ENCODE measurements at places on chromosomes 4 and X.

DNA sequence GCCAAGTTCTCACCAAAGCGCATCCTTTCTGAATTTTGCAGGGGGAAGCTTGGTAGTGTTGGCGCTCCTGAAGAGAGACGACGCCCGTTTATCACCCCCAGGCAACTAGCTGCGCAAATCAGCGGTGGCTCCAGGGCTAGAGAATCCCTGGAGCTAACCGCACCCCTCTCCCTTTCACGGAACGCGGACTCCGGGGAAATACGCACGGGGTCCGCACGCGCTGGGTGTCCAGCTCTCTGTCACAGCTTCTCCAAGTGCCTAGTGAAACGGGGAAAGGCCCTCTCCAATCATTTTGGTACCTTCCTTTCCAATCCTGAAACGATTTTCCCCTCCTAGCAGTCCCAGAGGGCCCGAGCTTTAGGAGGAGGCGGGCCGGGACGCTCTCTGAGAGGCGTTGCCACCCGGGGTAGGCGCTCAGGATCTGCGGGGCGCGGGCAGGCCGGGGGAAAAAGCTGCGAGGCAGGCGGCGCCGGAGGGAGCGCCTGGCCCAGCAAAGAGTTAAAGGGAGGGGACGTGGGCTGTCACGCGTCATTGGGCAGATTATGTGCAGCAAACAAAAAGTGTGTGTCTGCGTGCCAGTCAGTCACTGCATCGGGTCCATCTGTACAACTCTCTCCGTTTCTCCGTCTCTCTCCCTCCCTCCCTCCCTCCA, at the start of gene PRDM8:
TSS of gene PRDM8 (plus strand) at position 582 of the 652 bp plus-strand sequence. CDS start 2,578 bp downstream, outside the sequence.
- DNase-seq, result peak; percentile 54

DNA sequence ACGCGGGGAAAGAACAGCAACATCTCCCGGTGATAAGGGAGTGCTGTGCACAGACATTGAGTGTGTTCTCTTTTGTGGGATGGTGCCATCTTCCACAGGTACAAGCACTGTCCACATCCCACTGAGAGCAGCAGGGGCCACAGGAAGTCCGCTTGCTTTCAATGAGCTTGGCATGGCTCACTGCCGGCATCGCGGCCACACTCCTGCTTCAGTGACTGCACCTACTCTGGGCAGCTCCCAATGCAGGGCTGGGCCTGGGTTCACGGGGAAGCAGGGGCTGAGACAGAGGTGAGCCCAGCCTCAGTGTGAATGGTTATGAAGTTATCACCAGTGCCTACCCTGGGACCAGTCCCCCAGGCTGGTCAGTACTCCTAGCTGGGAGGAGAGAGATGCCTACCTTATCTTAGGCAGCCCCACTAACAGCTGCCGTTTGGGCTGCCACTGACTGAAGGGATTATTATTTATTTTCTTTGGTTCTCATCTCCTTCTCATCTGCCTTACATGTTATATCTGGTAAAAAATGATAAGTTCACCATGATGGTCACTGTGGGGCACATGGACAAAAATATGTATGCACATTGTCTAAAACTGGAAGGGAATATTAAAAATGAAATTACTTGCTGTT, 99.2 kb downstream of the MGST2 start:
- no peak for DNase-seq

DNA sequence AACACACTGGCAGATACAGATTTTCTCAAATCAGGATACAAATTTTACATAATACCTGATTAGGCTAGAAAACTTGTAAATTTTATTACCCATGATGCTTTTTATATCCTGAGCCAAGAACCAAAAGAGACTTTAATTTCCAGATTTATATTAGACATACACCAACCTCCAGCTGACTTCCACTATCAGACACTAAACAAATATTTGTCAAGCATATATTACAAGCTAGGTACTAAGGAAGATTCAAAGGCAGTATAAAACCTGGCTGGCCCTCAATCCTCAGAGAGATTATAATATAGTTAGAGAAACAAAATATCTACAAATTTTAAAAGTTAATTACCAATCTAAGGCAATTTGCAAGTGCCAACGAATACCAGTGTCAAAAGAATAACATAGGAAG, 357.8 kb upstream of the F9 start:
- no peak for DNase-seq

GRCh38 chr4:76733068-76733771, 164.7 kb downstream of the SOWAHB start:
- DNase-seq, result no peak

GRCh38 chr4:717601-718320, 12.1 kb downstream of the PCGF3 start:
- DNase-seq, result no peak

DNA sequence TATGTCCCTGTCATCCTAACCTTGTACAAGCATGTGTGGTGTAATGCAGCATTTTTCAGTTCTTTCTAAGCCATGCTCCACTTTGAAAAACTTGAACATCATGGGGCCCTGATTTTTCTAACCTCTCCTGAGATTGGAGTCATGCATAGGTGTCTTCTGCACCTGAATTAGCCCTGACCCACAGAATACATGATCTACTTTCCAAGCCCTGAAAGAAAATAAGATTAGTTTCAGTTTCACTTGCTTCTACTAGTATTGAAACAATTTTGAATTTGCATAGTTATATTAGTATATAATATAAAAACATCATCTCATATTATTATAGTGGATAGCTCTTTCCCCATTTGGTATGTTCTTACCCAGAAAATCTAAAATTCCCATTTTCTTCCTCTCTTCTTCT, 178.2 kb downstream of the HS3ST1 start:
- DNase-seq, result no peak

DNA sequence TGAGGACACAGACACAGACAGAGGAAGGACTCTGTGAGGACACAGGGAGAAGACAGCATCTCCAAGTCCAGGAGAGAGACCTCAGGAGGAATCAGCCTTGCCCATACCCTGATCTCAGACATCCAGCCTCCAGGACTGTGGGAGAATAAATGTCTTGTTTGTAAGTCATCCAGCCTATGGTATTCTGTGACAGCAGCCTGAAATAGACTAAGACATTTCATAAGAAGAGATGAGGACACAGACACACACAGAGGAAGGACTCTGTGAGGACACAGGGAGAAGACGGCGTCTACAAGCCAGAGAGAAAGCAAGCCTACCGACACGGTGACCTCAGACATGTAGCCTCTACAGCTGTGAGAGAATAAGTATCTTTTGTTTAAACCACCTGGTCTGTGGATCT, 112.1 kb downstream of the DHRSX start:
- DNase-seq, result no peak

DNA sequence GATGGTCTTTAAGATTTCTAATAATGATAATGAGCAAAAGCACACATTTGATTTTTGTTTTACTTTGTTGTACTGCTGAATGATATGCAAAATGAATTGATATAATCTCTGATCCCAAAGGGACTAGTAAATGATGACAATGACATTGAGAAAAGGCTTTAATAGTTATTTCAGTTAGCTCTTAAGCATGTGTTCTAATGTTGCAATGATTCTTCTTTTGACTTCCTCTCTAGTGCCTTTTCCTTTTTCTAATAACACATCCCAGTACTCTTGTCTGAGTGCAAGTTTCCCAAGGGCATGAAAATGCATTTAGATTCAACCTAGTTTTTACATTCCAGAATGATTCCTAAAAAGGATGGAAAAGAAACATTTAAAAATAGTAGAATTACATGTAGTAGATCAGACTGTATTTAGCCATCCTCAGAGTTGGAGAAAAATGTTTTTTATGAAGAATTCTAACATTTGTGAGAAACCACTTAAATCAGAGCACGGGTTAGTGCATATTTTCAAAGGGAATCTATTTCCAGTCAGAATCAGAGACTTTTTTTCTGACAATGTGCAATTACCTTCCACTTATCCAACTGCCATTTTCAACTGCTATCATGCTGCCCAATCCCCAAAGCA, 508.8 kb downstream of the C4orf33 start:
- DNase-seq, result no peak

DNA sequence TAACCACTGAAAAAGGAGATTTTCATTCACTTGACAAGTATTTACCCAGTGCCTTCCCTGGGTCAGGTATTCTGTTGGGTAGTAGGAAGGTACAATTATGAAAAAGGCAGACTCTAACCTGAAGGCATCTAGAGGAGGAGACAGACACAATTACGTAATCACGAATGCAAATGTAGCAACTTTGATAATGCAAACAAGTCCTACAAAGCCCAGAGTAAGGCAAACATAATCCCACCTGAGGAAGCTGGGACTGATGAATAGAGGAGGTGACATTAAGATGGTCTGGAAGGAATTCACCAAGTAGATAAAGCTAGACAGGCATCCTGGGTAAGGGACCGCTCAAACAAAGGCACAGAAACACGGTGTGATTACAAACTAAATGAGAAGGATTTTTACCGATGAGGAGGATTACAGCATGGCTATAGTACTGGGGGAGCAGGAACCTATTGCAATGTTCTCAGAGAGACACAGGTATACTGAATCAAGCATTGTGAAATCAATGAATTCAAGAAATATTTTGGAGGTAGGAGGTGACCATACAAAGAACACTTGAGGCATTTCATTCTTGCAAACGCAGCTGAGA, 37.1 kb downstream of the TMEM150C start:
- no peak for DNase-seq

- DNase-seq, result no peak
Measured at GRCh38 chr4:147863111-147863747, 131.3 kb downstream of the ARHGAP10 start.

DNA sequence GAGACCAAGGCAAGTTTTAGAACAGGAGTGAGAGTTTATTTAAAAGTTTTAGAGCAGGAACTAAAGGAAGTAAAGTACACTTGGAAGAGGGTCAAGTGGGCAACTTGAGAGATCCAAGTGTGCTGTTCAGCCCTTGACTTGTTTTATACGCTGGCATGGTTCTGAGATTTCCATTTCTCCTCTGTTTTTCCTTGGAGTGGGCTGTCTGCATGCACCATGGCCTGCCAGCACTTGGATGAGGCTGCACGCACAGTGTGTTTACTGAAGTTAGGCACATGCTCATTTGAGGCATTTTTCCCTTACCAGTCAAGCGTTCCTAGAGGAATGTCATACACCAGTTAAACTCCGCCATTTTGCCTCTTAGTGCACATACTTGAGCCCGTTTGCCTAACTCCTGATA, 8.7 kb upstream of the ZNF674 start:
- DNase-seq, result no peak

- no peak for DNase-seq
Measured at GRCh38 chr4:52748432-52748831, 2.8 kb downstream of the ERVMER34-1 start.

GRCh38 chr4:26185436-26185835, 135.4 kb upstream of the RBPJ start:
- no peak for DNase-seq

GRCh38 chr4:114964026-114964425, 149.4 kb downstream of the NDST4 start:
- no peak for DNase-seq

- DNase-seq, result no peak
Measured at GRCh38 chrX:112822892-112823291, 17.7 kb downstream of the AMOT start.

DNA sequence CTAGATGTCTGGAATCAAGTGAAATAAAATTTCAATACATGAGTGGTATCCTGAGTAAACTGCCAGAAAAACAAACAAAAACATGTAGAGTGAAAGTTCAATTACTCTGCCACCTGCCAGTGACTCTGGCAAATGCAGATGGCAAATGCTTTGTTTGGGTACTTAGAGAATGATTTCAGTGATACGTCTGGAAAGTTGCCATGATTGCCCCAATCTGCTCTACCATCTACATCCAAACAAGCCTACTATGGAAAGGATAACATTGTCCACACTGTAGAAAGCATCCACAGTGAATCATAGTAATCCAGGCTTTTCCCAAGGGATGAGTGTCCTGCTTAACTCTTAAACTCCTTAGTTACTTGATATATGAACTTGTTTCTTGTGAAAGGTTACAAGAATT, 3.4 kb downstream of the SPATA4 start:
- no peak for DNase-seq

GRCh38 chr4:185282968-185283367, 73.6 kb downstream of the SNX25 start:
- no peak for DNase-seq

GRCh38 chr4:8589336-8589735, 3.2 kb upstream of the CPZ start:
- DNase-seq, result no peak

- DNase-seq, result no peak
Measured at GRCh38 chr4:55399581-55399980, 3.8 kb downstream of the TMEM165 start.

DNA sequence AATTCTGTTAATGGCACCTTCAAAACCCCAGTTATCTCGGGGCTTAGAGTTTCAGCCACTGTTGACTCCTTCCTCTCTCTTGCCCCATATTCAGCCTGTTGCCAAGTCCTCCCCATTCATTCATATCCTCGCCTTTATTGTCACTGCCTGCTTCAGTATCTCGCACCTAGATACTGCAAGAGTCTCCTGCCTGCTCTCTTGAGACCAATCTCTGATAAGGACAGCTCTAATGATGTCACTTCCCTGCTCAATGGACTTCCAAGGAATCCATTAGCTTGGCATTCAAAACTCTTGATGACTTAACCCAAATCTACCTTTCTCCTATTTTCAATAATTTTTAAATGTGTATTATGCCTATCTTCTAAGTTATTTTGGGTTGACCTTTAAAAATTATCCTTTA, 1.1 kb upstream of the UBE2A start:
- no peak for DNase-seq

GRCh38 chr4:163663454-163664225, 169.2 kb downstream of the TMA16 start:
- DNase-seq, result no peak

DNA sequence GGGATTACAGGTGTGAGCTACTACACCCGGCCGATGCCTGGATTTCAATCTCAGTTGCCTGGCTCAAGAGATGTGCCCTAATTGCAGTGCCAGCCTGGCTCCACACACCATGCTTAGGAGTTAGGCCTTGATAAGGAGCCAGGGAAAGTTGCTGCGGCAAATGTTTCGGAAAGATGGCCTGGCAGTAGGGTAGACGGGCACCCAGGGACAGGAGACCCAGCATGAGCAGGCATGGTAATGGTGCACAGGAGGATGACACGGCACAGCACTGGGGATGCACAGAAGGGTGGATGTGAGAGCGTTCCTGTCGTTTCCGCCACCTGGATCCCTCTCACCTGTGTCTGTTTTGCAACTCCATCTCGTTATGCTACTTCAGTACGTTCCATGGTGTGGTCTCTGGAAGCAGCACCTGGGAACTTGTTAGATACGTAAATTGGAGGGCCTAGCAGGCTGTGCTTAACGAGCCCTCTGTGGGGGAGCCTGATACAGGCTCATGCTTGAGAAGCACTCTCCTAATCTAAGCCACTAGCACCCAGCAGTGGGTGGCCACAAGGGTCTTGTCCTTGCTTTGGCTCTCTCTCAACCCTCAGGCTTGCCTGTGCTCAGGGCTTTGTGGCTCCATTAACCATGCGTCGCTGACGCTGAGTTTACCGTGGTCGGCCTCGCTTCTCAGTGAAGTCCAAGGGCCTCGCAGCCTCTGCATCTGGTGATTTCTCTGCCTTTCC, 20.3 kb downstream of the RNF4 start:
- no peak for DNase-seq

GRCh38 chr4:117010671-117011070, 74.7 kb downstream of the TRAM1L1 start:
- no peak for DNase-seq

- no peak for DNase-seq
Measured at GRCh38 chrX:14948691-14949090, 75.5 kb downstream of the MOSPD2 start.

GRCh38 chr4:165873298-165874071, 448 bp downstream of the TLL1 start:
- DNase-seq, result peak; percentile 5
